Stimulated activated CD8-positive, alpha-beta memory T cell treated with anti-CD3 and anti-CD28 coated beads, Interleukin-7, amount 100 ng/mL, for 48 hours (primary cell): ENCODE measurements at places on chromosomes 7 and 10.

DNA sequence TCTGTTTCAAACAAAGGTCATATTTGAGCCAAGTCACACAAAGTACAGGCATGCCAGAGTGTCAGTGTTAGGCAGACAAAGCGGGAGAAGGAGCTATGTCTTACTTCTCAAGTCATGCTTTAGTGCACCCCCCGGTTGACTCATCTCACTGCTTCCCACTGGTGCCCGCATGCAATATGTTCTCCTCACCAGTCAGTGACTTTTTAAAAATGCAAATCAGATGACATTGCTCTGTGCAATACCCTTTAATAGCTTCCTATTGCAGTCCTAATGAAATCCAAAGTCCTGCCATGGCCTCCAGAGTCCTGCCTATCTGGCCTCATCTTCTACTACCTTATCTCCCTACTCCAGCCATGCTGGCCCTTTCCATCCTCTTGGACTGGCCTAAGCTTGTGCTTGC lies 429.1 kb downstream of the ACTR3B start:
- no peak for DNase-seq

- no peak for DNase-seq
Observed at GRCh38 chr10:131162866-131163843, 148.4 kb downstream of the TCERG1L start.

DNA sequence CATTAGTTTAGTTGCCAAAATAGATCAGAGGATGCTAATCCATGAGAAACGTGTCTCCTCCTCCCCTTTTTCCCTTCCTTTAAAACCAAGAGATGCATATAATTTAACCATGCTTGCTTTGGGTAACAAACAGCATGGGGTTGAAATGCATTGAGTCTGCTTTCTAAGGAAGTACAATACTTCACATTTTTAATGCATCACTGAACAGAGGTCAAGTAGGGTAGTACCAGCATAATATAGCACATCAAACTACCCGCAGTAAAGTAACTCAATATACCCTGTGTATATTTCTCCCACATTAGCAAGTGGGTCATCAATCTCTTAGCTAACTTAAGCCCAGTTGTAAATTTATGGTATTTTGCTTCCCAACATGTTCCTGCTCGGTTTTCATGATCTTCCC lies 239.3 kb upstream of the SEMA3C start:
- no peak for DNase-seq

GRCh38 chr7:13028036-13028824 lies 340.8 kb downstream of the ARL4A start:
- no peak for DNase-seq

DNA sequence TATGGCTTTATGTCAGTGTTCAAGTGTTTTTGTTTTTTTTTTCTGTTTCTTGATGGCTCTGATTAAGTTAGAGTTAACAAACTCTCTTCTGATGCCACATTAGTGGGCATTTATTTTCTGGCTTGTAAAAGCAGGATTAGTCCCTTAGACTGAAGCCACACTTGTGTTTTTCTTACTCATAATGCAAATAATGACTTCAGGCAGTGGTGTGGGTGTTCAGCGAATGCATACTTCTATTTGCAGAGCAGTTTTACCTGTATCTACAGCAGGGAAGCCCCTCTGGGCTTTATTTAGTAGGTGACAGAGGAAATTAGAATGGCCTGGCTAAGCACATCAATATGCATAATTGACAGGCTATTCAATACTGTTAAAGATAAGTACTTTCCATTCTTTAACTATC lies 79.9 kb downstream of the CNNM2 start:
- no peak for DNase-seq

DNA sequence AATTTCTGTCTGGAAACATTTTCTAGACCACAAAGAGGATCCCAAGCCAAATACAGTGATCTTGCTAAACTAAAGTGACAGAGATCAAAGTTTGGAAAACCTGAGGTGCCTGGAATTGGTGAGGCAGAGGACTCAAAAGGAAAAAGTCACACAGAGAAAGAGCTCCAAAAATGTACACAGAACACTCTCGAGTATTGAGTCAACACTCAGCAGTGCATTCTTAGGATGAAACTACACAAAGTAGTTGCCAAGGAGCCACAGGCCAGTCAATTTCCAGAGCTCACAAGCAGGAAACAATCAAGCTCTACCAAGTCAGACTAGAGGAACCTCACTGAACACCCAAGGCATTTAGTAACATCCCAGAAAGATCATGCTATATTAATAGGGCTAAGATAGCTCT lies 61.3 kb downstream of the MICU1 start:
- DNase-seq, result peak; percentile 5

DNA sequence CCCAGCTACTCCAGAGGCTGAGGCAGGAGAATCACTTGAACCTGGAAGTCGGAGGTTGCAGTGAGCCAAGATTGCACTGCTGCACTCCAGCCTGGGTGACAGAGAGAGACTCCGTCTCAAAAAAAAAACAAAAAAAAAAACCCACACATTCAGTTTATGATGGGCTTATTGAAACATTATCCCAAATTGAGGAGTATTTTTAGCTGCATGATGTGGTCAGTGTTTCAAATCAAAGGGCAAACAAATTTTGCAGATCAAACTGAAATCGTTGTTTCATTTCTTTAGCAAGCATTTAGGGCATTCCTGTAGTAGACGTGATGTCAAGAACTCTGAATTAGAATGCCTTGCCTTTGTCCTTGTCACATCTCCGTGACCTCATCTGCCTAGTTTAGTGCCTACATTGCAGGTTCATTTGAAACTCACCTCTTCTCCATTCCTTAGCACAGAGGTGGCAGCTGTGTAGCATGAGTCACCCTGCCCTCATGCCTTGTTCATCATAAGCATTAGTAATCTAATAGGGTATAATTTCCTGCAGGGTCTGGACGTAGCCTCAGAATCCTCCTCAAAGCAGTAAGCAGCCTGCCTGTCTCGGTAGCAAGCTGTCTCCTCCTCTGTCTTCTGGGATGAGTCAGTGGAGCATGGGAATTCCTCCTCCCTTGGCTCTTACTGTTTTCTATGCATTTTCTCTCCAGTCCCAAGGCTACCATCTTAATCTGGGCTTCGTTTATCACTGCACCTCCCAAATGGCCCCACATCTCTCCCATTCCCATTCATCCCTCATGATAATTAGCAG lies 73.8 kb downstream of the CUL1 start:
- no peak for DNase-seq

GRCh38 chr7:84399661-84400060 lies 205.1 kb upstream of the SEMA3A start:
- DNase-seq, result no peak

GRCh38 chr10:43748560-43748959 lies 99.9 kb upstream of the ZNF32 start:
- no peak for DNase-seq

GRCh38 chr7:68787566-68787965 lies 810.7 kb upstream of the AUTS2 start:
- DNase-seq, result no peak

- no peak for DNase-seq
Observed at GRCh38 chr7:93055543-93056107, 62.2 kb downstream of the SAMD9 start.

GRCh38 chr10:61906562-61906901 lies 5.0 kb downstream of the ARID5B start:
- no peak for DNase-seq

GRCh38 chr10:5356302-5356763 lies 8.4 kb upstream of the UCN3 start:
- no peak for DNase-seq

- no peak for DNase-seq
Observed at GRCh38 chr7:99561737-99562051, 3.3 kb downstream of the ZNF655 start.

DNA sequence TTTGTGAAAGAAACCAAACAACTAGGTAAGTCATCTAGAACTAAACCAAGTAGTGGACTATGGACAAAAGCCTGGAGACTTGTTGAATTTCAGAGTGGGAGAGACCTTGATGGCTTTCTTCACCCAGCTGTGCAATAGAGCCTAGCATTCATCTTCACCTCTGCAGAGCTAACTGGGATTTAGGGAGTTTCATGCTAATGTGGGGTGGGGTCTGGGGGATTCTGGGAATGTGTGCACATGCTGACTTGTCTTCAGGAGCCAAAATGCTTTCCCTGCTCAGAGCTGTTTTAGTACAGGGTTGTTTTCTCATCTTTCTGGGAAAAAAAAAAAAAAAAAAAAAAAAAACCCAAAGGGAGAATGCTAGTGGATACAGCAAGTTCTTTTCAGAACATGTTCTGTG lies 81.3 kb upstream of the ARHGAP21 start:
- no peak for DNase-seq

DNA sequence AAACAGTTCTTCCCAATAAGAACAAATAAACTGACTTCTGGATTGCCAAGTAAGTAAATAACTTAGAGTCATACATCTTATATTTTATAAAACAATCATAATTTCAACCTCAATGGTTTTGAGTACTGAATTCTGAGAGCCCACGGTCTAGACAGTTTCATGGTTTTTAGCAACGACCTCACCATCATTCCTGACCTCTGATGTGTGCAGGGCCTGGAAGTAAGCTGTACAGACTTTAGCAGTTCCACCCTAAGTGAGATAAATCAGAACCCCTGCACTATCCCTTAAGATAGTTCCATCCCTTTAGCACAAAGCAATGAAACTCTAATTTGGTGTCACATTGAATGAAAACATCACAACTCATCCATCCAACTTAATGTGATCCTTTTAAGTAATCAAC lies 86.0 kb downstream of the NEBL start:
- no peak for DNase-seq

DNA sequence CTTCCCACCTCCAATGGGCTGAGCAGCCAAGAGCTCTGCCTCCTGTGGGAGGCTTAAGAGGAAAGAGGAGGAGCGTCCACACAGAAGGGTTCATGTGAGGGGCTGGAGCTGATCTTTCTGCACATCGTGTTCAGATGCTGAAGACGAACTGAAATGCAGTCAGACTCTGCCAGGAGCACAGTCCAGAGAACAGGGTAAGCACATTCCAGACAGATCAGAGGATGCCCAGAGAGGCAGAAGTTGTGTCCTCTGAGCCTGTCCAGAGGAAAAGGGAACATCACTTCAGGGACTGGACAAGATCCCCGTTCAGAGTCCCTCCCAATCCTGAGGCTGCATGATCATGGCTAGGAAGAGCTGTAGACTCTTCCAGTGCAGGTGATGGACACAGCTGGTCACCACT lies 72.9 kb downstream of the ITIH5 start:
- no peak for DNase-seq

DNA sequence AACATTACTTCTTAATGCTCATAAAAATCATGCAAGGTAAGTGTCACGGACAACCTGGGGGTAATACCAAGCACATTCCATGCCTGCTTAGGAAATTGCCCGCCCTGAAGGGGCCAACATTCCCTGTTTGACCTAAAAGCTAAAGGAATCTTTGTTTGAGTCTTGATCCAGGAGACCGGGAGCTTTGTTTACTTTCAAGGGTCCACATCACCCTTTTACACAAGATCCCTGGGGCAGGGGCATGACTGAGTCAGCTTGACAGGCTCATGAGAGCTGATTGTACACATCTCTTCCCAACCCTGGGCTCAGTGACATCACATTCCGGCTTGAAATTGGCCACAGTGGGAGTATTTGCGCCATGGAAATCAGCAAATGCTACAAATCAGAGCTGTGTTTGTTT lies 248.1 kb upstream of the HABP2 start:
- no peak for DNase-seq

DNA sequence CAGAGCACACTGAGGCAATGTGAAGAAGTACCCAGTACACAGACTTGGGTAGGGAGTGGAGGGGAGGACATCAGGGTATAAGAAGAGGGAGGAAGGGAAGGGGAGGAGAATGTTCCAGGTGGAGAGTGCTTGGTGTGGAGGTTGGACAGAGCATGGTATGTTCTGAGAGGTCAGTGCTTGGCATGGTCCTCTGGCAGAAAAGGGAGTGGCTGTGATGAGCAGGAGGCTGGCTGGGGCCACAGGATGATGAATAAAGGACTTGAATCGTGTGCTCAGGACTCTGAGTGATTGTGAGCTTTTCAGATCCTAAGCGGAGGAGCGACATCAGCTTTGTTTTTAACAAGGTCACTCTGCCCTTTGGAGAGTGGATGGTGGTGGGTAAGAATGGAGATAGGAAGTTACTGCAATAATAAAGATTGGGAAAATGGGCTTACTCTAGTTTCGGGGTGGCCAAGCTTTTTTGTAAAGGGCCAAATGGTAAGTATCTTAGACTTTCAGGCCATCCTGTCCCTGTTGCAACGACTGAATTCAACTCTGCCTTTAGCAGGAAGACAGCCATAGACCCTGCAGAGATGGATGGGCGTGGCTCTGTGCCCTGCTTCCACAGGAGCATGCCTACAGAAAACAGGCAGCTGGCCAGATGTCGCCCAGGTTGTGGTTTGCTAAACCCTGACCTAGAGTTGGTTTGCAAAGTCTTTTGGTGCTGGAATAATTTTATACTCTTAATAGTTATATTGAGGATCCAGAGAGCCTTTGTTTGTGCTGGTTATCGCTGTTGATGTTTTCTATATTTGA lies 8.4 kb downstream of the PPP2R2D start:
- no peak for DNase-seq
